ENCODE measurements at places on chromosomes 2 and 18.

DNA sequence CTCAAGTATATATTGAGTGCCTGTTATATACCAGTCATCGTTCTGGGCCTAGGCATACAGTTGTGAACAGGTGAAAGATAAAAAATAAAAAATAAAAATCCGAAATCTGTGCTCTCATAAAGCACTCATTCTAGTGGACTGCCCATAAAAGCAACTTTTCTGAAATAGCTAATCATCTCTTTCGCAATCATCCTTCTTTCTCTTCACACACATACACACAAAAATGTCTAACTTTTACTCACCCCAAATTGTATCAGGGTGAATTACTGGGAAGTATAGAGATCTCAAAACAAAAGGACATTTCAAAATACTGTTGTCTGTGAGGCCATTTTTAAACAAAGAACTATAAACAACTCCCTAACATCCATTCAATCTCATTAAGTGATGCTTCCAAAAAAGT lies 29.6 kb upstream of the ORC2 start:
- DNase-seq: no peak

- no peak for DNase-seq
Observed at GRCh38 chr2:160388464-160389263, 104.9 kb downstream of the RBMS1 start.

DNA sequence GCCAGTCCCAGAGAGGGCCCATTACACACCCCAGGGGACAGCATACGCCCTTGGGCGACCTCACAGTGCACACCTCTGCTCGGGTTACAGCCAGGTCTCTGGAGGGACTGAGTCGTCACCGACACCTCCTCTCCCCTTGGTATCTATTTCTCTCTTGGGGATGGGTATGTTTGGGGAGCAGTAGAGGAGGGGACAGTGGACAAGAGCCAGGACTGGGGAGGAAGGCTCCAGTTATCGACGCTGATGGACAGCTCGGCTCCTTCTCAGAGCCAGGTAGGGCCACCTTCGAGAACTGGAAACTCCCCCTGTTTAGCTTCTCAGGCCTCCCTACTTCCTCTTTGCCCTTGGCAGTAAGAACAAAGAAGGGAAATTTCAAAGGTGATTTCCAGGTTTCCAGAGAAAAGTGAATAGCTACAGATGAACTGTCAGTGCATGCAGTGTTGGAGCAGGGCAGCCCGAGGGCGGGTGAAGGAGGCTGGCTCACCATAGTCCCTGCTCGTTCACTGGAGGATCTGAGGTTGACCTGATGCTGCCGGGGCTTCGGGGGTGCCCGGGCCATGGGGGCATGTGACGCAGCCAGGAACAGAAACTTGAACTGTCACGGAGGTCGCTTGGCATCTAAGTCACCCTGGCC lies 4.4 kb upstream of the SEMA4C start:
- DNase-seq: no peak

DNA sequence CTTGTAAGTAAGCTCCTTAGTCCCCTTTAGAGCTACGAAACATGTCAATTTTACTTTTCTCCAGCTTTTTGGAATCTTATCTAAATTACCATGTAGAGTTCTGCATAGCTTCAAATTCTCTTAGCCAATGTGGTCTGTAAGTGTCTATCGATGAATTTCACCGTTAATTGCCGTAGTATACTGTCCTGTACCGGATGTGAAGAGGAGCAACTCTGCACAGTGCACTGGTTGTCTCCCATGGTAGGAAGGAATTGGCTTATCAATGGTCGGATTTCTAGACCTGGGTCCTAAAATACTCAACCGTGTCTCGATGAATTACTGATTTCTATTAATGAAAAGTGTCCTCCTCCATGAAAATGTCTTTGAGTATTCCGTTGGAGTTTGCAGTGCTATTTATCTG lies 1.9 kb downstream of the NOP58 start:
- DNase-seq: no peak

GRCh38 chr2:46487667-46488335 lies 8.4 kb downstream of the TMEM247 start:
- no peak for DNase-seq

- DNase-seq: no peak
Observed at GRCh38 chr2:71283131-71283530, 48.5 kb upstream of the ZNF638 start.

DNA sequence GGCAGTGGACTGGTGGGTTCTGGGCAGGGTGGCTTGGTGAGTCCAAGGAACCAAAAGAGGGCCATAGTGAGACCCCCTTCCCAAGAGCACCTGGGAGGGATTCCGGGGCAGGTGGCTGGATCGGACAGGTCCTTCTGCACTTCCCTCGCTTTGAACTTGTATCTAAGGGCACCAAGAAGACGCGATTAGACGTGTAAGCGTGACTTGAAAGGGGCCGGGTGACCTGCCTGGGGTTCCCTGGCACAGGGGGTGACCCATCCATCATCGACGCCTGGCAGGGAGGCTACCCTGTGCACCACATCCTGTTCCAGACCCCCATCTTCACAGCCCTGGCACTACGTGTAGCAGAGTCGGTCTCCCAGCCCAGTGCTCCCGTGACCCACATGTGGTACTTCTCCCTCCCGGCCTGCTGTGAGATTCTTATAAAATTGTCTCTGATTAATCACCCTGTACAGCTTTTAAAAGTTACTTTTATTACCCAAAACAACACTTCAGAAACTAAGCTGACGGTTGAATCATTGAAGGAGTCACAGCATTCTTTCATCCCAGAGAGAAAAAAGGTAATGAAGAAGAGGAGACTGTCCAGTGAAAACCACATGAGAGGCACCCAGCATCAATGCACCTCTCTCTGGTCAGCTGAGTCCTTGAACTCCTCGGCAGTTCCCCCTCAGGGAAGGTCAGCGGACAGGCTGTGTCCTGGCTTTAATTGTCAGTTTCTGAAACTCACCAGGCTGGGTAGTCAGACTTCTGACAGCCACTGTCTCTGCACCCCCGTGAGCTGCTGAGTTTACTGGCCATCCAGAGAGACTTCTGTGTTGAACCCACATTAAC lies 13.0 kb downstream of the SH3BP4 start:
- DNase-seq: no peak

- DNase-seq: no peak
Observed at GRCh38 chr18:39380866-39381265, 1815.3 kb upstream of the CELF4 start.

DNA sequence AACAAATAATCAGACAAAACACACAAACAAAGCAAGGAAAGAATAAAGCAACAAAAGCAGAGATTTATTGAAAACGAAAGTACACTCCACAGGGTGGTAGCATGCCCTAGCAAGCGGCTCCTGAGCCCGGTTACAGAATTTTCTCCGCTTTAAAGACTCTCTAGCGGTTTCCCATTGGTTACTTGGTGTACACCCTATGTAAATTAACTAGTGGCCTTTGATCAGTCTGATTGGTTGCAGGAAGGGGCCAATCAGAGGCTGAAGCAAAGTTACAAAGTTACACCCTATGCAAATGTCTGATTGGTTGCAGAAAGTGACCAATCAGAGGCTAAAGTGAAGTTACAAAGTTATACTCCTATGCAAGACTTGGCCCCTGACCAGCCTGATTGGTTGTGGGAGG lies 242.9 kb downstream of the LDLRAD4 start:
- no peak for DNase-seq

GRCh38 chr2:58645017-58645416 lies 403.9 kb upstream of the FANCL start:
- DNase-seq: no peak

Measured in D341Med (cell line).